Kidney epithelial cell (primary cell): ENCODE measurements at places on chromosomes 7 and 10. TPM values are rescaled to one million over a fixed set of nuclear protein-coding genes. Genes with fewer than 3 reads are reported as not detected.

Gene HSPA12A
- 11.4 and 13.7 TPM in 2 replicates for total RNA-seq

Gene LLCFC1
- not detected in 2 replicates for total RNA-seq

Gene AKR1D1
- 0.08 TPM in 1 of 2 replicates, not detected in the other for total RNA-seq

Gene FAM180A
- total RNA-seq = not detected in 2 replicates

Gene ANKRD7
- 1.0 and 1.2 TPM in 2 replicates for total RNA-seq

Gene MBL2
- total RNA-seq = not detected in 2 replicates

Gene MSMB
- total RNA-seq = not detected in 2 replicates

GRCh38 chr7:56063500-56063881, 595 bp upstream of the SUMF2 start:
- DNase-seq = no peak

DNA sequence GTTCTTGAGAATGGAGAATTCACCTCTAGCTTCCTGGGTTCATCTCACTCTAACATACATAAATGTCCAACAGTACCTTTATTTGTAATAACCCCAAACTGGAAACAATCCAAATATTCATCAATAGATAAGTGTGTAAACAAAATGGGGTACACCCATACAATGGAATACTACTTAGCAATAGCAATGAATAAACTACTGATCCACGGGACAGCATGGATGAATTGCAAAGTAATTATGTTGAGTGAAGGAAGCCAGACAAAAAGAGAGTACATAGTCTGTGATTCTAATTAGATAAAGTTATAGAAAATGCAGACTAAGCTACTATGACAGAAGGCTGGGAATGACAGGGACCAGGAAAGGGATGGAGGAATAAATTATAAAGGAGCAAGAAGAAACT, 391.3 kb downstream of the CCSER2 start:
- no peak for DNase-seq

DNA sequence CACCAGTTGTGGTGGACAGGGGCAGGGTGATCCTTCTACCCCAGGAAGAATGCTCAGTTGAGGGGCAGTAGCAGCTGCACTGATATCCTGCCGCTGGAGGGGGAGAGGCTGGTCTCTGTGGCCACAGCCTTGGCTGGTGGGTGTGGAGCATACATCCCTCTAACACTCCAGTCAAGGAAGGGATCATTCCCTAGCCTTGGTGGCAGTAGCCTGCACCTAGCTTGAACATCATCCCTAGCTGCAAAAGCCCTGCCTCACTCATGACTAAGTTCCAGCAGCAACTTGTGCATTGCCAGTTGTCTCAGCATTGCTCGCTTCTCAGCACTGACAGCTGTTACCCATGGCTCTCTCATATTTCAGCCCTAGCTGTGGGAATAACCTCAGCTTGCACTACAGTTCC, 688.9 kb upstream of the POT1 start:
- no peak for DNase-seq

- DNase-seq = peak; percentile 29
Observed at GRCh38 chr10:81019029-81019890, 481.6 kb downstream of the SH2D4B start.

DNA sequence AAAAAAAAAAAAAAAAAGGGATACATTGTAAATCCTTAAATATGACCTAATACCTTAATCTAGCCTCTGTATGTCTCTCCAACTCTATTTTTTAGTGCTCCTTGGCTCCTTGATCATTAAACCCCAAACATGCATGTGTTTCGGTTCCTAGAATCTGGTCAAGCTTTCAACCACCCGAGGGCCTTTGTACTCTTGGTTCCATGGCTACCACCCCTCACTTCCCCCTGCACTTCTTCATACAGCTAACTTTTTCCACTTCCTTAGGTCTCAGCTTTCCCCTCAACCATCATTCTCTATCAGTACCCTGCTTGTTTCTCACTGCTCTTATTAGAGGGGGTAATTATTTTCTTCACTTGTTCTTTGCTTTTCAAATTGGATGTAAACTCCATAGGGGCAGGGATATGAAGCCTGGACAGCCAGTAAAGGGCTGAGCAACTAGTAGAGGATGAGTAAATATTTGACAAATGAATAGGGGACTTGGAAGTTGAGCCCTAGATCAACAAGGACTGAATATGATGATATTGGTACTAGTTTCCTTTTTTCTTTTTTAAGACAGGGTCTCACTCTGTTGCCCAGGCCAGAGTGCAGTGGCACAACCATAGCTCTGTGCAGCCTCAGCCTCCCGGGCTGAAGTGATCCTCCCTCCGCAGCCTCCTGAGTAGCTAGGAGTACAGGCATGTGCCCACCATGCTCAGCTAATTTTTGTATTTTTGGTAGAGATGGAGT, 4.3 kb upstream of the GDI2 start:
- no peak for DNase-seq

DNA sequence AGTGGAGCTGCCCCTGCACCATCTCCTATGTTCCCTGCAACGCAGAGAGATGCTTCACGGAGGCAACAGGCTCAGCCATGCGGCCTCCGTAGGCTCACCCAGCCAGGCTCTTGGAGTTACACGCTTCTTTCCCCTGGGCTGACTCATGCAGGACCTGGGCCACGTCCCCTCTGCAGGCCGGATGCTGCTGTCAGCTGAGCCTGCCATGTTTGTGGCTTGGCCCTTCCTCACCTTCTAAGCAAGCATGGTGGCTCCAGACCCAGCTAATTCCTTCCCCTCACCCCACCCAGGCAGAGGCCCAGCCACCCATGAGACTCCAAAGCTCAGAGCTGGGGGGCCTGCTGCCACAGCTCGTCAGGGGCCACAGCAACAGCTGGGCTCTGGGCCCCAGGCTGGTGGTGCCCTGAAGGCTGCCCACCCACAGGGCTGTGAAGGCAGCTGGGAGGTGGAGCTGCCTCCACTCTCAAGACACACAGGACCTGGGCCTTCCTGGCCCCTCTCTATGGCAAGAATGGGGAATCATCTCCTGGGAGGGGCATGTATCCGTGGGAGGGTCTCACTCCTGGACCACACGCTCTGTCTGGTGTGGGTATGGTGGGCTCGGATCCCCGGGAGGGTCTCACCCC, 219.6 kb downstream of the ELFN1 start:
- no peak for DNase-seq

GRCh38 chr10:114550756-114551635, 107.1 kb downstream of the ABLIM1 start:
- DNase-seq = no peak

GRCh38 chr7:107622429-107622828, 38.2 kb upstream of the SLC26A4 start:
- peak; percentile 45 for DNase-seq

GRCh38 chr7:112079673-112080072, 126.5 kb downstream of the DOCK4 start:
- DNase-seq = no peak
